ENCODE measurements at places on chromosomes 7 and 10. TPM values are rescaled to one million over a fixed set of nuclear protein-coding genes. Genes with fewer than 3 reads are reported as not detected.

FAM25A gene
- total RNA-seq, result not detected

FGFR2 gene
- total RNA-seq, result not detected

CYP26A1 gene
- total RNA-seq, result 0.44 TPM

OGDHL gene
- total RNA-seq, result 0.20 TPM

ZP3 gene
- total RNA-seq, result 1.8 TPM

IFT22 gene
- 9.5 TPM for total RNA-seq

C7orf57 gene
- not detected for total RNA-seq
